ENCODE measurements at places on chromosomes 4 and X.

DNA sequence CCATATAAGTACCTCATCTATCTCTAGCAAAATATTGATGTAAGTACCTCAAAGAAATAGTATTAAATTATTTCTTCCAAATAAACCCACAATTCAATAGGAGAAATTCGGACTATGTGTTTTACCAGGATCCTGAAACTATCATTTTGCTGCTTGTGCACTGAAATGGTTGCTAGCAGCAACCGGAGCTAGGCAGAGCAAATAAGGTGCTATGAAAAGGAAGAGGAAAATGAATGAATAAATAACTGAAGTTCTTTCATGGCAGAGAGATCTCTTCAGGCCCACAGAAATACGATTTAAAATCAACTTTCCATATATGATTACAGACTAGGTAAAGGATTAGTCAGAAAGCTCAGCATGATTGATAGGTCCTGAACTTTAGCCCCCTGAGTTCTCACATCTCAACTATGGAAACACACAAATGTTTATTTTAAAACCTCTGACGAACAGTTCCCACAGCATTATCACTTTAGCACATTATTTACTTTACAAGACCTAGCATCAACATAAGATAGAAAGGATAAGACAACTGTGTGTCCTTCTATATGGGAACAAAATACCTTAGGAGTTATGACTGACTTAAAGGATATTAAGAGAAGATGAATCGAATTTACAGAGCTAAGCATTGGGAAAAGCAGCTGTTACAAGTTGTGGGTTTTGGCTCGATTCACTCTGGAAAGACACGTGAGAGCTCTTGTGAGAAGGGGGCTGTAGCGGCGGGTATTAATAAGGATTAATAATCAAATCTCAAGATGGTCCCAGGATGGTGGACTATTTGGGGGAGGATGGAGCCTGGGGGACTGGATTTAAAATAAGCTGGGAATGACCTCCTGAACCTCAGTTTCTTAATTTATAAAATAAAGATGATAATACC lies 104.3 kb downstream of the CORIN start:
- no peak for DNase-seq

DNA sequence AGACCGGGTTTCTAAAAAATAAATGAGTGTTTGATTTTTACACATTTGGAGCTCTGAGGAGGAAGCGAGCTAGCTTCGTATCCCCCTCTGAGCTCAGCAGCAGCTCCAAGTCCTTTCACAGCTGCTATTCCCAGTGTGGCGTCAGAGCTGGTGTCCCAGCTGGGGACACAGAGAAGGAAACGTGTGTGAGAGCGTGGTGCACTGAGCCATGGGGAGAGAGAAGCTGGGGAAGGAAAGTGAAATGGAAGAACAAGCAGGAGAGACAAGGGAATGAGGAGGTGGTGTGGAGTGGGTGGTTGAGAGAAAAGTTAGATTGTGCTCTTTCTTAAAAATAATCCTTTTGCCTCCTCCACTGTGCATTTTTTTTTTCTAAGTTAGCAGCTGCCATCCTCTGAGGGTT lies 79.5 kb upstream of the SLC4A4 start:
- no peak for DNase-seq

- DNase-seq, result no peak
Measured at GRCh38 chrX:25878806-25879205, 259.3 kb upstream of the MAGEB18 start.

- DNase-seq, result no peak
Measured at GRCh38 chr4:83054928-83055327, 19.9 kb downstream of the COPS4 start.

GRCh38 chr4:187992971-187993370 lies 2.6 kb upstream of the ZFP42 start:
- no peak for DNase-seq

DNA sequence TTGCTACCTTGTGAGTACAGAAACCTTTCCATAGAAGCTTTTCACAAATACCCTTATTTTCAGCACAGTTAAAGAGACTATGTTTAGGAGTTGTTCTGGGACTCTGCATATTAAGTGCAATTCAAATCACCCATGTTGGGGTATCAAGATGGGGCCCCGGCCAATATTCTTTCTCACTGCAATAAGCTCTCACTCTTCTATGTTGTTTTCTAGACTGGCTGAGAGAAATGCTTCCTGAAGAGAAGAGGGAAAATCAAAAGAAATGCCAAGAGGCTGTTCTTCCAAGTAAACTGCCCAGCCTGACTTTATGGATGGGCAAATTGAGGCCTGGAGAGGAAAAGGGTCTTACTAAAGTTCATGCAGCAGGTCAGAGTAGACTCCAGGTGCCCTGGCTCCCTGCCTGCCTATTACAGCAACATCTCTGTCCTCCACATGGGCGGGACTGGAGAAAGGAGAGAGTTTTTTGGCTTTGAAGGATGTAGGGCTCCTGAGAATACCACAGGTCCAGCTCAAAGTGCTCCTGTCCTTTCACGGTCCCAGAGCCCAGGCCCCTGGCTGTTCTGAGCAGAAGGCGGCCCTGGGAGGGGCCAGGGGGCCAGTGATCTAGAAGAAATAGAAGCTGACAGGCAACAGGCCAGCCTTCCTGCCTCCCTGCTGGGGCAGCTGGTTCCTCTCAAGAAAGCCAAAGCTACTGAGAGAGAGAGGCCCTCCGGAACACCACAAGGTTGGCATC lies 745 bp upstream of the IQSEC2 start:
- DNase-seq, result no peak

- DNase-seq, result no peak
Measured at GRCh38 chr4:155602351-155603140, 64.1 kb upstream of the GUCY1A1 start.
